Activated naive CD4-positive, alpha-beta T cell treated with anti-CD3 and anti-CD28 coated beads, Interleukin-2, amount 10 ng/mL, durations not matched to agents 7 days and 5 days (primary cell): ENCODE measurements at places on chromosomes 6 and 20.

DNA sequence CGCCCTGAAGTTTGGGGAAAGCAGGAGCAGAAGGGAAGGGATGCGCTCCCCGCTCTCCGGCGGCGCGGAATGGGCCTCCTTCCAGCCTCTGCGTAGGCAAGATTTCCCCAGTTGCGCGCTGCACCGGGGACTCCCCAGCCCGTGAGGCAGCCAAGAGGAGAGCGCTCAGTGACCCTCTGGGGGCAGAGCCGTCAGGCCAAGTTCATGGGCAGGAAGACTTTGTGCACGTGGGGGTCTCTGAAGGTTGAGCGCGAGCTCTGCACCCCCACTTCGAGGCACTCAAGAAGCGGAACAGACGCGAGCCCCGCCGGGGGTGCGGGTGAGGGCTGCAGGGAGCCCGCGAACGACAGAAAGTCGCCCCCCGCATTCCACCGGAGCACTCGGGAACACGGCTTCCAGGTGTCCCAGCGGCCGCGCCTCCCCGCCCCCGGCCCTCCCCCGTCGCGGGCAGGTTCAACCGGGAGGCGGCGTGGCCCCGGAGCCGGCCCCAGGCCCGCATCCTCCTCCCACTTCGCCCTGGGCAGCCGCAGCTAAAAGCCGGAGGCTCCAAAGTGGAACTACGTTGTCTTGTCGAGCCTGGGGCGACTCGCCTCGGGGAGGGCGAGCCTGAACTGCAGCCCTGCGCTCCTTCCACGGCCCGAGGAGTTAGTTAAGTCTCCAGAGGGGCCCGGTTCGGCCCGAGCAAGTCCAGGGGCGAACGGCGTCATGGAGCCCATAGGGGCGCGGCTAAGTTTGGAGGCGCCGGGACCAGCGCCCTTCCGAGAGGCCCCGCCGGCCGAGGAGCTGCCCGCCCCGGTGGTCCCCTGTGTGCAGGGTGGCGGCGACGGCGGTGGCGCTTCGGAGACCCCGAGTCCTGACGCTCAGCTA, at the start of gene PPP1R3G:
Gene PPP1R3G (plus strand): TSS at position 561 of the 867 bp plus-strand sequence. CDS start 145 bp downstream, at position 706.
- no peak within 1 kb of the TSS for H3K27ac ChIP-seq
- peak; percentile 36 for DNase-seq
- H3K27me3 ChIP-seq, result peaks cover 89% of the 10 kb centered on the region
- peak within 1 kb of the TSS; percentile 75 for H3K4me3 ChIP-seq
- peaks cover 1% of the 10 kb centered on the region for H3K36me3 ChIP-seq
- H3K4me1 ChIP-seq, result peaks cover 10% of the 10 kb centered on the region

- DNase-seq, result no peak
- peak overlapping the region; percentile 34 for H3K27ac ChIP-seq
- H3K4me1 ChIP-seq, result peaks cover 13% of the 10 kb centered on the region
Measured at GRCh38 chr6:128112494-128112893, 211.6 kb upstream of the THEMIS start.

GRCh38 chr6:37452522-37452921, 19.5 kb downstream of the CMTR1 start:
- H3K27me3 ChIP-seq, result no peaks in the 10 kb centered on the region
- H3K36me3 ChIP-seq, result peaks cover 67% of the 10 kb centered on the region
- DNase-seq, result no peak
- peaks cover 2% of the 10 kb centered on the region for H3K4me1 ChIP-seq

DNA sequence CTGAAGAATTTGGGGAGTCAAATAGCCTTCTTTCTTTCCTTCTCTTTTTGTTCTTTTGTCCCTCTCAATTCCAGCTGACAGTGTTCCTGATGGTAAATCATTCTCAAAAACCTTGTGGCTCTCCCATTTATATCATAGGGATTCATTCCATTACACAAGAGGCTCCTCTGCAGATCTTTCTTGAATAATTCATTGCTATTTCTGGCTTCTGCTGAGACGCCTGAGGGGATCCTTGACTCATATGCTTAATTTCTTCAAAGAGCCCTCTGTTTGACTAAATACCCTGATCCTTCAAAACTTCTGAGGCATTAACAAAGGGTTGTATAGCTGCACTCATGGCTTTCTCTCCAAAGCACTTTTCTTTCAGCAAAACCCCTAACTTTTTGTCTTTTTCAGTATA, 289.3 kb downstream of the FARS2 start:
- no peak overlapping the region for H3K4me3 ChIP-seq
- DNase-seq, result no peak
- H3K27me3 ChIP-seq, result no peaks in the 10 kb centered on the region
- H3K27ac ChIP-seq, result no peak overlapping the region

GRCh38 chr20:36676701-36677421, 30.9 kb upstream of the SLA2 start:
- DNase-seq, result no peak
- no peak overlapping the region for H3K4me3 ChIP-seq
- H3K27me3 ChIP-seq, result no peaks in the 10 kb centered on the region

GRCh38 chr6:37170273-37171200, 585 bp downstream of the PIM1 start:
- peaks cover 30% of the 10 kb centered on the region for H3K4me1 ChIP-seq
- H3K27ac ChIP-seq, result peak overlapping the region; percentile 98
- peaks cover 50% of the 10 kb centered on the region for H3K36me3 ChIP-seq
- H3K27me3 ChIP-seq, result peaks cover 10% of the 10 kb centered on the region

- peaks cover 7% of the 10 kb centered on the region for H3K4me1 ChIP-seq
- DNase-seq, result no peak
- H3K27ac ChIP-seq, result no peak overlapping the region
- no peaks in the 10 kb centered on the region for H3K36me3 ChIP-seq
Measured at GRCh38 chr6:109229536-109229935, 134.2 kb downstream of the CEP57L1 start.

DNA sequence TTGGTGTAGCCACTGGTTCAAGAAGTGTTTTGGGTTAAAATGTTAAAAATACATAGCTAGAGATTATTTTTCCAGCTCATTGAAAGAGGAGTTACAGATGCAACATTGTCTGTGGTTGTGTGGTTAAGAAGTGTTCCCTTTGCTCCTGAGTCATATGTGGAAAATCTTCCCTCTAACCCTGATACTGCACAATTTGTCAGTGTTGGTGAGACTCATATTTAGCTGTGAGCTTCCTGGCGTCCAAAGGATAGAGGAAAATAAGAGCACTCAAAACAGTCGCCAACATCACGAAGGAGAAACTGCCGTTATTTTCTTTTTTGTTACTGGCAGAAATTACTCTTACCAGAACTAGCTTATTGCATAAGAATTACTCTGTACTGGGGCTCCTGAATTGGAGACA, 250.4 kb downstream of the CDH4 start:
- H3K27ac ChIP-seq, result no peak overlapping the region
- H3K36me3 ChIP-seq, result no peaks in the 10 kb centered on the region
- H3K4me3 ChIP-seq, result no peak overlapping the region
- DNase-seq, result no peak
- peaks cover 4% of the 10 kb centered on the region for H3K27me3 ChIP-seq

GRCh38 chr6:107185391-107185970, 70.2 kb upstream of the BEND3 start:
- DNase-seq, result no peak
- H3K36me3 ChIP-seq, result no peaks in the 10 kb centered on the region
- no peak overlapping the region for H3K27ac ChIP-seq
- H3K4me1 ChIP-seq, result no peaks in the 10 kb centered on the region

DNA sequence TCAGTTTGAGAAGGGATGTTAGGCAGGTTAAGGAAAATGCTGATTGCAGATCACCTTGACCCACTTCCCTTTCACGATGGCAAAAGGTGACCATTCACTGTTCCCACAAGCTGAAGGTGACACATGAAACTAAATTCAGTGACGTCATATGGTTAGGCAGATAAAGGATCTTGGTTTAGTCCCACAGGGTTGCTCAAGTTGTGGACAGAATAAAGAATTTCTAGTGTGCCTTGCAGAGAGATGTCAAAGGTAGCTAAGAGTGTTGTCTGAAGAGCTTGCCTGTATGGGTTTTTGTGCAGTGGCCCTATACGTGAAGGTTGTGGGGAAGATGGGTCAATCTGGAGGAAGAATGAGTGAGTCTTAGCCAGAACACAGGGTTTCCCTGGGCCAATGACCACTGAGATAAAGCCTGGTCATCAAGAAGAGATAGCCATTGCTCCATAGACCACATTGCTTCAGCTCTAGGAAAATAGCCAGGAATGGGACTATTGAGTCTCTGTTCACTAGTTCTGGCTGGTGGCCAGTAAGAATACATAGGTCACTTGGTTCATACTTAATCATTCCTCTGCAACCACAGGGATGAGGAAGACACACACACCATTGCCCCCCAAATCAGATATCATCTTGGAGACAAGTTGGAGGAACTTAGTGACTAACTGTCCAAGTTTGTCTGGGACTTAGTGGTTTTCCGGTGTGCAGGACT, 148.5 kb upstream of the ATXN1 start:
- no peaks in the 10 kb centered on the region for H3K36me3 ChIP-seq
- H3K27ac ChIP-seq, result no peak overlapping the region
- DNase-seq, result no peak
- H3K4me3 ChIP-seq, result no peak overlapping the region

DNA sequence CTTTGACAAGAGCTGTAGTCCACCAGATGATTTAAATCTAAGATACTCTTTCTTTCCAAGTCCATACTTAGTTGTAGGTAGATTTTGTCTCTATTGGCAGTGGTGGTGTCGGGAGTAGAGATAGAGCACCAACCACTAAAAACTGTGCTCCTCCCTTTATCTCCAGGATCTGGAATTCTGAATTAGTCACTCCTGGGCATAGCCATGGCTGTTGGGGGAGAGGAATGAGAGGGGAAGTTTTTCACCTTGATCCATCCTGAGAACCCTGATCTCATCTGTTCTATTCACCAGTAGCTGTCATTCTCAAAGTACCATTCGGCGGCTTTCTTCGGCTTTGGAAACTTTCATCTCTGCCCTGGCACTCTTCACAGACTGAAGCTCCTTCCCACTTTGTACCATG, 35.6 kb upstream of the NKX2-4 start:
- no peak for DNase-seq
- H3K4me3 ChIP-seq, result no peak overlapping the region
- no peaks in the 10 kb centered on the region for H3K4me1 ChIP-seq
- H3K36me3 ChIP-seq, result no peaks in the 10 kb centered on the region
- no peak overlapping the region for H3K27ac ChIP-seq

- H3K36me3 ChIP-seq, result no peaks in the 10 kb centered on the region
- no peak overlapping the region for H3K4me3 ChIP-seq
- H3K27ac ChIP-seq, result peak overlapping the region; percentile 13
Measured at GRCh38 chr20:31923388-31924331, 28.2 kb downstream of the PDRG1 start.

GRCh38 chr20:50415516-50416268, 94.5 kb upstream of the PTPN1 start:
- no peaks in the 10 kb centered on the region for H3K36me3 ChIP-seq
- peaks cover 72% of the 10 kb centered on the region for H3K27me3 ChIP-seq
- H3K4me1 ChIP-seq, result no peaks in the 10 kb centered on the region
- H3K27ac ChIP-seq, result no peak overlapping the region
- H3K4me3 ChIP-seq, result no peak overlapping the region

- peaks cover 2% of the 10 kb centered on the region for H3K36me3 ChIP-seq
- H3K4me3 ChIP-seq, result no peak overlapping the region
- H3K4me1 ChIP-seq, result peaks cover 14% of the 10 kb centered on the region
Measured at GRCh38 chr6:143581835-143582480, 70.4 kb upstream of the FUCA2 start.

- H3K27me3 ChIP-seq, result peaks cover 11% of the 10 kb centered on the region
- no peaks in the 10 kb centered on the region for H3K4me1 ChIP-seq
- H3K27ac ChIP-seq, result no peak overlapping the region
- H3K4me3 ChIP-seq, result no peak overlapping the region
- H3K36me3 ChIP-seq, result no peaks in the 10 kb centered on the region
Measured at GRCh38 chr20:36364506-36364905, 58.4 kb downstream of the DLGAP4 start.

GRCh38 chr6:92617721-92618120, 801.6 kb downstream of the EPHA7 start:
- no peaks in the 10 kb centered on the region for H3K4me1 ChIP-seq
- H3K27me3 ChIP-seq, result no peaks in the 10 kb centered on the region
- DNase-seq, result no peak
- no peak overlapping the region for H3K27ac ChIP-seq
- H3K36me3 ChIP-seq, result no peaks in the 10 kb centered on the region

GRCh38 chr20:2172305-2173175, 70.9 kb downstream of the STK35 start:
- peaks cover 3% of the 10 kb centered on the region for H3K4me1 ChIP-seq
- H3K27ac ChIP-seq, result no peak overlapping the region
- peak; percentile 79 for DNase-seq
- no peaks in the 10 kb centered on the region for H3K36me3 ChIP-seq
- no peak overlapping the region for H3K4me3 ChIP-seq

- no peaks in the 10 kb centered on the region for H3K27me3 ChIP-seq
- peaks cover 8% of the 10 kb centered on the region for H3K36me3 ChIP-seq
- DNase-seq, result no peak
Measured at GRCh38 chr20:62177307-62177706, 5.5 kb upstream of the MTG2 start.

DNA sequence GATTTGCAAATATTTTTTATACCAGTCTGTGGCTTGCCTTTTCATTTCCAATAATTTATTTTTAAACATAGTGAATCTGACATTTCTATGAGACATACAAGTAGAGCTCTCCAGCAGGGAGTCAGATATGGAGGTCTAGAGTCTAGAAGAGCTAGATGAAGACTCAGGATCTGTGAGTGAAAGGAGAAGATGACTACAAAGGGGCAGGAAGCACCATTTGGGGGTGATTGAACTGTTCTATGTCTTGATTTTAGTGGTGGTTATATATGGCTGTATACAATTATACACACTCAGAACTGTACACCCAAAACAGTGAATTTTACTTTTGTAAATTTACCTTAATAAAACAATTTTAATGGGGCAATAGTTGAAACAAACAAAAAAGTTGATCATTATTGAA, 127.9 kb upstream of the BACH2 start:
- no peaks in the 10 kb centered on the region for H3K27me3 ChIP-seq
- H3K27ac ChIP-seq, result peak overlapping the region; percentile 87
- no peak for DNase-seq
- no peak overlapping the region for H3K4me3 ChIP-seq

GRCh38 chr6:42781796-42782688, at the start of gene BICRAL:
Gene BICRAL (plus strand): TSS chr6:42782052. CDS start chr6:42822023, 39,971 bp downstream.
- DNase-seq, result peak; percentile 76
- peak within 1 kb of the TSS; percentile 100 for H3K27ac ChIP-seq
- no peaks in the 10 kb centered on the region for H3K27me3 ChIP-seq
- H3K4me3 ChIP-seq, result peak within 1 kb of the TSS; percentile 81
- peaks cover 24% of the 10 kb centered on the region for H3K36me3 ChIP-seq
- peaks cover 37% of the 10 kb centered on the region for H3K4me1 ChIP-seq

GRCh38 chr20:20959031-20959755, 147.0 kb downstream of the LINC00237 start:
- no peaks in the 10 kb centered on the region for H3K36me3 ChIP-seq
- no peak overlapping the region for H3K27ac ChIP-seq
- peaks cover 4% of the 10 kb centered on the region for H3K27me3 ChIP-seq
- no peaks in the 10 kb centered on the region for H3K4me1 ChIP-seq

DNA sequence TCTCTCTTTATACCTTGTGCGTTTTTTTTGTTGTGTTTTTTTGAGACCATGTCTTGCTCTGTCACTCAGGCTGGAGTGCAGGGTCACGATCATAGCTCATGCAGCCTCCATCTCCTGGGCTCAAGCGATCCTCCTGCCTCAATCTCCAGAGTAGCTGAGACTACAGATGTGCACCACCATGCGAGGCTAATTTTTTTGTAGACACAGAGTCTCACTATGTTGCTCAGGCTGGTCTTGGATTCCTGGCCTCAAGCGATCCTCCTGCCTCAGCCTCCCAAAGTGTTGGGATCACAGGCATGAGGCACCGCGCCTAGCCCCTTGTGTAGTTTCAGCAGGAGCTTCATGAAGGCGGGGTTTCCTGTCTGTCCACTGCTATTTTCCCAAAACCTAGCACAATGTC, 27.3 kb downstream of the PDRG1 start:
- no peak overlapping the region for H3K4me3 ChIP-seq
- no peak for DNase-seq
- peaks cover 35% of the 10 kb centered on the region for H3K27me3 ChIP-seq
